Right renal cortex interstitium (tissue), 3 donors: ENCODE measurements at places on chromosomes 3 and 15. TPM values are rescaled to one million over a fixed set of nuclear protein-coding genes. Genes with fewer than 3 reads are reported as not detected.

Gene AMT
- 39.2 TPM for polyA plus RNA-seq

Gene SHC4
- 1.8 TPM for polyA plus RNA-seq

GRCh38 chr3:123951522-123952447 lies 9.2 kb downstream of the CCDC14 start:
- DNase-seq: no peak

GRCh38 chr3:50236484-50237132 lies 604 bp downstream of the GNAI2 start:
- no peak for DNase-seq

DNA sequence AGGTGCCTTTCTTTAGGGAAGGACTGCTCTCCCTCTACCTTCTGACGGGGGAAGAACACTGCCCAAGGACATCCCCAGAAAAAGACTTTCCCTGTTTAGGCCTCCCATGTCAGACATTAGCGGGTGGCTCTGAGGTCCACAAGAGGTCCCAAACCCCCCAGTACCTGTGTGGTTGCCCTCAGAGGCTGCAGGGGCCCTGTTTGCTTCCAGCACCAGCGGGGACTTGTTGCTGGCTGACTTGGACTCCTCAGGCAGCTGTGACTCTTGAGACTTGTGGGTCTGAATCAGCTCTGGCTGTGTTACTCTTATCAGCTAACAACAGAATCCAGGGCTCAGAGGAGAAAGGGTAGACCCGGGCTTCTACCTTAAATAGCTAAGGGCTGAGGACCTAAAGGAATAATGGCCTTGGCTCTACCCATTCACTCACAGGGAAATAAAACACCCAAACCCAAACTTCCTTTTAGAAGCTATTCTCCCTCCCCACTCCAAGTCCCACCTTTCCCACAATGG lies 39.2 kb downstream of the SEMA3G start:
- no peak for DNase-seq

- no peak for DNase-seq
Measured at GRCh38 chr3:94378322-94378721, 315.5 kb downstream of the NSUN3 start.
